ENCODE measurements at places on chromosomes 3 and 15.

GRCh38 chr3:58585994-58586393 lies 8.8 kb upstream of the FAM107A start:
- DNase-seq, result peak; percentile 6

DNA sequence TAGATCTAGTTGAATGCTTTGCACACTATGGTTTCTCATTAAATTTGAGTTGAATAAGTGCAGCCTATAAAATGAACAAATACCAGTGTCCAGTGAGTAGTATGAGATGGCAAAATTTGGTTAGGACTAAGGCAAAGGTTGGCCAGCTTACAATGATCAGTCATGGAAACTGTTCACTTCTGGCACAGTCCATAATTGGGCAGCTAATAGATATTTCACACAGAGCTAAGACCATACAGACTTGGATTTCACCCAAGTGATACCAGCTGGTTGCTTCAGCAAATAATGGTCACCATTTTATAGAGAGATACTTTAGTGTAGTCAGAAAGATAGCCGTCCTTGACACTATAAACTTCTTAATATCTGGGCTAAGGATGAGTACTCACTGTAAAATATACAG lies 15.7 kb downstream of the GAP43 start:
- no peak for DNase-seq

DNA sequence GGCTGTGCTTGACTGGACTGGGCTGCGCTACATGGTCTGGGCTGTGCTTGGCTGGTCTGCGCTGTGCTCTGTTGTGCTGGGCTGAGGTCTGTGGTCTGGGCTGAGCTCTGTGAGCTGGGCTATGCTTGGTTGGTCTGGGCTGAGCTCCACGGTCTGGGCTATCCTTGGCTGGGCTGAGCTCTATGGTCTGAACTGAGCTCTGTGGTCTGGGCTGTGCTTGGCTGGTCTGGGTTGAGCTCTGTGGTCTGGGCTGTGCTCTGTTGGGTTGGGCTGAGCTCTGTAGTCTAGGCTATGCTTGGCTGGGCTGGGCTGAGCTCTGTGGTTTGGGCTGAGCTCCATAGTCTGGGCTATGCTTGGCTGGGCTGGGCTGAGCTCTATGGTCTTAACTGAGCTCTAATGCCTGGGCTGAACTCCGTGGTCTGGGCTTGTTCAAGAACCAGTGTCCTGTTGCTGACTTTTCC lies 92.0 kb downstream of the PLXNA1 start:
- DNase-seq, result peak; percentile 6

DNA sequence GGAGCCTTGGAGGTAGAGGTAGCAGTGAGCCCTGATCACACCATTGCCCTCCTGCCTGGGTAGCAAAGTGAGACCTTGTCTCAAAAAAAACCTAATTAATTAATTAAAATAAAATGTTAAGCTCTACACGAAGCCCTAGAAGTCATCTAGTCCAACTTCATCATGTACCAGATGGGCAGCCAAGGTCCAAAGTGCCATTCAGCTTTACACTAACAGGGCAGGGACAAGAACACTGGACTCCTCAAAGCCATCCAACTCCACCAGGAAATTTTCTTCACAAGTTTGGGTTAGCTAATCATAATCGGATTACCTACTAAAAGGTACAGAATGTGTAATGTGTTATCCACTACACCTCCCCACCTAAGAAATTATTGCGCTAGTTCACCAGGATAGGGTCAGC lies 48.8 kb downstream of the WWTR1 start:
- DNase-seq, result no peak

DNA sequence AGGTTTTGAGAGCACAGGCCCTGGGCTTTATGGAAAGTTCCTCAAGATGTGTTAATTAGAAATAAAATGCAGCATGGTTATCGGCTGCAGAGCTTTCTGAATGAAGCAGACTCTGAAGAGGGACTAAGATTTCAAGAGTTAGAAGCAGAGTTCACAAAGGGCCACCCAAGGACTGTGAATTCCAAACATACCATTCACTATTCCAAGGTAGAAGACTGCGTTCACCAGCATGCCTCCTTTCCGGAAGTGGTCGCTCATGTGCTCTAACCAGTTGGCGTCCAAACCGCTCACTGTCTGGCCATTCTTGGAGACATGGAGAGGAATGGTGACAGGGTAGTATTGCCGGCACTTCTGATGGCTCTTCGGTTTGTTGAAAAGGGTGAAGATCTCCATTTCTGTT lies 104.9 kb downstream of the OXNAD1 start:
- no peak for DNase-seq

DNA sequence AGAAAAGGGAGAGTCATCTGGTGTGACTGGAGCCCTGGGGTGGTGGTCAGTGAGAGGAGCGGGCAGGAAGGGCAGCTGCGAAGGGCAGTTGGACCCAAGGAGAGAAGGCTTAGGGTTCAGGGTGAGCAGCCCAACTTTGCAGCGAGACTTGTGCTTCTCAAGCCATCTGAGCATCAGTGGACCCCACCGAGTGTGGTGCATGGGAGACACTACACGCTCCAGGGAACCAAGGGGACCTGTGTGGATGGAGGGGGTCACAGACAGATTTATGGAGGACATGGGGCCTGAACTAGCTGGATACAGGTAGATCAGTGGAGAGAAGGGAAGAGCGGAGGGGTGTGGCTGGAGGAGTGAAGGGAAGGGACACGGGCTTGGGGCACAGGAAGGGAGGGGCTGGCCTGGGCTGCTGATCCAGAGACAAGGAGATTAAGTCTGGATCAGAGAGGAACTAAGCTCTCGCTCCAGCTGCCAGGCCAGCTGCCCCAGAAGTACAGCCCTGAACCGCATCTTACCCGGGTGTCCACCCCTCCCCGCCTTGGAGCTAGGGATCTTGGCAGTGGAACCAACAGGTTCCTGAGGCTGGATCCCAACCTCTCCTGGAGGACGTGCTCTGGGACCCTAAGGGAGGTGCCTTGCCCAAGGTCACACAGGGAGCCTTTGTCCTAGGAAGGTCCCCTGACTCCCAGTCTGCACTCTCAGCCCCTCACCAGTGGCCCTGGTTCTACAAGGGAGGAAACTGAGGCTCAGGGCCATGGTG lies 120.5 kb downstream of the CORO2B start:
- no peak for DNase-seq
